Globus pallidus (tissue), 1 donor: ENCODE measurements at places on chromosomes 6 and 20.

DNA sequence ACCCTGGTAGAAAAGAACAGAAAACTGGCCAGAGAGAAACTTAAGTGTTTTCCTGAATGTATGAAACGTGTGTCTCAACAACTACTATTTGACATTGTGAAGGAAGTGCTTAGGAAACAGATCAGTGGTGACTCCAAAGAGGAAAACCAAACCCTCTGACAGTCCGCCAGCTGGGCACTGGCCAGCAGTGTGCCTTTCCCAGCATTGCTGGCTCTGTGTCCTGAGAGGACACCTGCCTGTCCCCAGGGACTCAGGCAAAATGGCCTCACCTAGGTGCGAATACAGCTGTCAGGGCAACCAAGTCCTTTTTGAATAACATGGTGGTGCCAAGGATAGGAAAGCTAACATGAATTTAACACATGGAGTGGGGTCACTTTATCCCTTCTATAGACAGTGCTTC is 72.5 kb downstream of the NDUFAF5 start:
- peak; percentile 25 for DNase-seq

DNA sequence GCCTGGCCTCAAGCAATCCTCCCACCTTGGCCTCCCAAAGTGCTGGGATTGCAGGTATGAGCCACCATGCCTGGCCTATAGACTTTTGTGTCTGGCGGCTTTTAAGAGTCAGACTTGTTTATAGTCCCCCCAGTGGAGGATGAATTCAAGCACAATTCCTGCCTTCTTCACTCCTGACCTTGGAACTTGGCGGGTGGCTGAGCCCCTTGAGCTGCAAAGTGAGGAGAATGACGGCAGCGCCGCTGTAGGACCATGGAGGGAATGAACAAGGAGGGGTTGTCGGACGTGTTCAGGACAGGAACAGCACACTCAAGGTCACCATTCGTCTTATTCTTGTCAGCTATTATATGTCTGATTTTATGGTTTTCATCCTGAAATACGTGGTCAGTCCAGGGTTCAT is 265.4 kb downstream of the CDH4 start:
- DNase-seq, result no peak

DNA sequence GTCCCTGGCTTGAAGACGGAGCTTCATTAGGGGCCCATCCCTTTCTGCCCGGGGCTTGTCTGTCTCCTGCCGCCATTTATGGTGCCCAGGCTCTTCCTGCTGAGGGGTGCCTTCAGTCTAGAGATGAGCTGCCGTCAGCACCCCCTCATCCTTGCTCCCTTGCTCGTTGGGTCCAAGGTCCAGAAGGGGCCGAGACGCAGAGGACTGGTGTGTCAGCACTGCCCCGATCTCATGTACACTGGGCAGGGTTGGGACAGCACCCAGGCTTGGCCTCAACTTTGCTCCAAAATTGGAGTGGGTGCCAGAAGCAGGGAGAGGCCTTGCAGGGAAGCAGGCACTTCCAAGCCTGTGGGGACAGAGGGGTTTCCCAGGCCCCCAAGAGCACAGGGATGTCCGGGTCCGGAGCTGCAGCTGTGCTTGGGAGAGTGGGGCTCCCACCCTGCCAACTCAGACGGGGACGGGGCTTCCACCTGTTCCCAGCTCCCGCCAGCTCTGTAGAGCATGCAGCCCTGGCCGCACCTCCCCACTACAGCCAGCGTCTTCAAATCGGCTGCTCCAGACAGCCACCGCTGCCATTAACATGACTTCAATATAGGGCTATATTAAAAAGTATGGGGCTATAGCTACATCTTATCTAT is 488.8 kb downstream of the TENT5A start:
- no peak for DNase-seq

DNA sequence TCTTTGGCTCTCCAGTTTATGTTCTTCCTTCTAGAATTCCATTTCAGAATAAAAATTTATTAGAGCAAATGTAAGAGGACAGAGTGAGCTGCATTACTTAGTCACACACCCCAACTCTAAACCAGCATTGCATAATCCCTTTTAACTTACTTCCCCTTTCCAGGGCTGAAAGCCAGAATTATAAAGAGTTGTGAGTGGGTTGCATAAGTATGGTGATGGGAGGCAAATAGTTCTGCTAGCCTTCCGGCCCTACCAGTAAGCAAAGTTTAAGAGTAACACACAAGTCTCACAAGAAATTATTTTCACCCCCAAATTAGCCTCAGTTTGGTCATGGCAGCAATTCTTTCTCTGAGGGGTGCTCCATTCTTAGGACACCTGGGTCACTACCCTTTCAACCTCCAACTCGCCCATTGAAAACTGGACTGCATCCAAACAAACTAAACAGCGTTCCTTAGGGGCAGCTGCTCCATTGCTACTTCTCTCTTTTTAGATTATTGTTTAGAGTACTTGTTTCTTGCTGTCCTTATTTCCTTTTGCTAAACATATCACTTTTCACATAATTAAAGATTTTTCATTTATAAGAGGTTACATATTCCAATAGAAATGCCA is 1.6 kb downstream of the KIAA0408 start:
- DNase-seq, result peak; percentile 38

DNA sequence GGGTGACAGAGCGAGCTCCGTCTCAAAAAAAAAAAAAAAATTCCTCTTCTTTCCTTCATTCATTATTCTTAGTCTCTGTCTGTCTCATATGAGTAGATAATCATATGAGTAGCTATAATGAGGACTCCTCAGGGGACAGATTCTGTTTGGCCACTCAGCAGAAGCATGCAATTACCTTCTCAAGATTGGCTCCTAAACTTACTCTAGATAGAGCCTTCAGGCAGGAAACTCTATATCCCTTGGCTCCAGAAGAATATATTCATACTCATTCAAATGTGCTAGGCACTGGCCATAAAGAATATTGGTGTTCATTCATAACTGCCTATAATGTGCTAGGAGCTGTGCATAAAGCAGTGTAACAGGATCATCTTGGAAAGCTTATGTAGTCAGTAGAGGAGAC is 2.2 kb upstream of the ACAT2 start:
- DNase-seq, result no peak

GRCh38 chr20:39245685-39246311 is 283.7 kb downstream of the DHX35 start:
- no peak for DNase-seq

DNA sequence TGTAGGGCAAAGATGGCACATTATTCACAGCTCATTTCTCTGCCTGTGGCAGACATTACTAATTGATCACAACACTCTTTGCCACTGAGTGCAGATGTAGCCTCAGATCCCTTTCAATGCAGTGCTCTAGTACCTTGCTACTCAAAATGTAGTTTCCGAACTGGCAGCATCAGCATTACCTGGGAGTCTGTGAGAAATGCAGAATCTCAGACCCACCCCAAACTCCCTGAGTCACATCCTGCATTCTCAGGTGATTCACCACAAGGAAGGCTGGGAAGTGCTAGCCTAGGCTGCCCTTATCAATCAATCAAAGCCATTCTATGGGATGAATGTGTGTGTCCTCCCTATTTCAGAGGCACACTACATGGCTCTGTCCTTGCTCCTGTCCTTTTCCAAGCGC is 58.5 kb downstream of the PCNA start:
- DNase-seq, result no peak

- peak; percentile 55 for DNase-seq
Measured at GRCh38 chr6:131182991-131183425, 47.7 kb downstream of the AKAP7 start.

DNA sequence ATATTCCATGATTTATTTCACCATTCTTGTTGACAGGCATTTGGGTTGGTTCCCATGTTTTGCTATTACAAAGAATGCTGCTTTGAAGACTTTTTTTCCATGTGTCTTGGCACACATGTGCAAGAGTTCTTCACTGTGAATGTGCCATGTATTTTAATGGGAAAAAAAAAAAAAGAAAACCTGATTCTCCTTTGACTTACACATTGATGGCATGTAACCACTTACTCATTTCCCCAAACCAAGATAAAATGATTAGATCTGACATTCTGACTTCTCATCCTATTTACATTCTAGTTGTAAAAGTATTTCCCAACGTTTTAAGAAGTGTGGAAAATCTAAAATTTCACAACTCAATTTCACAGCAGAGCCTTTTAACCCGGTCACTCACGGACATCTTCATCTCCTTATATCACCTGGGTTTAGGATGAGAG is 4.4 kb downstream of the CAP2 start:
- no peak for DNase-seq

GRCh38 chr6:122482750-122483080 is 11.1 kb upstream of the SERINC1 start:
- no peak for DNase-seq

DNA sequence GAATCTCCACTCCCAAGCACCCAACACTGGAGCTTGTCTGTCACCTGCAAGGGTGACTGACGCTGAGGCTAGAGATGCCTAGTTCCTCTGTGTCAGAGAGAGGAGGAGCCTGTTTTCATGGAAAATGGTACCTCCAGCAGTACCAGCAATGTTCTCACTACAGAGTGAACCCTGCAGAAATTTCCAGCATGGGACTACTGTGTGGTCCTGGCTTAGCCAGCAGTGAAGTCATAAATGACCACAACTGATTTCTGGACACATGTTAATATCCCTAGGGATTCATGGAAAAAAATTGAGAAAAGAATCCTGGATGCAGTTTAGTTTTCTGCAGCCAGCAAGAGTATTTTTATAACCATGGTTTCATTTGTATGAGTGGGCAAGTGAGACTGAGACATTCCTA is 468.1 kb downstream of the CD83 start:
- no peak for DNase-seq

GRCh38 chr6:37207903-37208456 is 38.0 kb downstream of the PIM1 start:
- peak; percentile 54 for DNase-seq

GRCh38 chr20:21505161-21505809 is 8.6 kb downstream of the NKX2-2 start:
- peak; percentile 61 for DNase-seq

- no peak for DNase-seq
Measured at GRCh38 chr20:50312682-50313521, 122.3 kb downstream of the CEBPB start.

GRCh38 chr6:109008537-109009235 is 86.0 kb downstream of the SESN1 start:
- peak; percentile 71 for DNase-seq

- no peak for DNase-seq
Measured at GRCh38 chr20:48267860-48268633, 482.8 kb upstream of the SULF2 start.

DNA sequence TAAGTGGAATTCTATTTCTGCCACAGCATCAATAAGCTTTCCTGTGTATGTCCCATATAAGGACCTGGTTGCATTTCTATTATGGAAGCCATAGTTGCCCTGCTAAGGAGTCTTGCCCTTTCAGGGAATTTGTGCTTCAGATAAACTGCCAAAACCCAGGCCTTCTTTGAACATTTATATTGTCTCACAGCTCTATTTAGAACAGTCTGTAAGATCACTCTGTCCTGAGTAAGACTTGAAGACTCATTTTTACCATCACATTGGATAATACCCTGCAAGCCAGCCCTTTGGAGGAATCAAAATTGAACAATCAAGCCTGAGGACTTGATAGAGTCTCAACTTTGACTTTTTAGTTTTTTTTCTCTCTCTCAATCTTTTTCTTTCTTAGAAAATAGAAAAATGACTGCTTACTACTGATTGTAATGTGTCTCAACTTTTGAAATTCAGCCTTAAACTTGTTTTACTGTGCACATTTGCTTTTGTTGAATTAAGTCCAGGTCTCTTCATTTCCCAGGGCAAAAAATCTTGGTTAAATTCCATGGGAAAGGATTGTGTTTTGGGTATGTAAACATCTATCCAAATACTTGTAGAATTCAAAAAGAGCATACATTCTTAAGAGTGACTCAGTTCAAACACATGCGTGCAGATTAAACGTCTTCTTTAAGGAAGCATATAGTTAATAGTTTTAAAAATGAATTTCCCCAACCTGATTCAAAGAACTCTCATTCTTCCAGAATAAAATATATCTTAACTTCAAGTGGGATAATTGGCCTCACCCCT is 91.2 kb downstream of the PLCB1 start:
- no peak for DNase-seq

DNA sequence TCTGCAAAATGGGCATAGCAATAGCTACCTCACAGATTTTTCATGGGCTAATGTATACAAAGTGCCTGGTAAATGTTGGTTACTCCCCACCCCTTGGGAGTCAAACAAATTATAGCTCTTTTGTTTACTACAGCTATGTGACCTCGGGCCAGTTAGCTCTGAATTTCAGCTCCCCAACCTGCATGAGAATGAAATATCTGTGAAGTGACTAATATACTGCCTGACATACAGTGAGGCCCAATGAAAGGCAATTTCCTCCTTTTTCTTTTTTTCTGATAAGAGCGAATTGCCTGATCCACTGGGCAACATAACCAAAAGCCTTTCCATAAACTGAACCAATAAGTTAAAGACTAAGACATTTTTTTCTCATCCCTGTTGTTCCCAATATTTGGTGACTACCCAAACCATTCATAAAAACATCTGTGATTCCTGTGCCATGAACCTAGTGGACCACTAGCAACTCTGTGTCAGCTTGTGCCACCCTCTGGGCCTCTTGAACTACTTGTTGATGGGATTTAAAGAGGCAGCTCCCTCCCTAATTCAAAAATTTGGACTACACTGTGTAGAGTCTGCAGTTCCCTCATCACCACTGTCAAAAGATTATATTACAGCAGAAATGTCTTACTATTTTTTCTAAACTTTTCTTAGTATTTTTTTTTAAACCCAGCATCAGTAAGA is 91.9 kb upstream of the TMEM30A start:
- no peak for DNase-seq

DNA sequence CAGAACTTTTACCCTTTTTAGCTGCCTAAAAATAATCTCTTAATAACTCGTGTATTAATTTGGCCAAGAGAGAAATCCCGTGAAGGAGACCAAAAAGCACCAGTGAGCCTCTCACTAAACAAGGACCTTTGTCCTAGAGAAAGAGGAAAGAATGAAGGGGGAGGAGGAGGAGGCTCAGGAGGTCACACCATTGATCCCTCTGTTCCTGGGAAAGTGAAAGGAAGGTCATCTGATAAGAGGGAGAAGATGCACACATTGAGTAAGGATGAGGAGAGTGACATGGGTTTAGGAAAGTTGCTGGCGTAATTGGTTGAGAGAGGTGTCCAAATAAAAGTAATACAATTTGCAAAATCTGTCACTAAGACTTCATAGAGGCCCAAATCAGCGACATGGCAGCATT is 49.2 kb downstream of the HLA-DPB1 start:
- no peak for DNase-seq

DNA sequence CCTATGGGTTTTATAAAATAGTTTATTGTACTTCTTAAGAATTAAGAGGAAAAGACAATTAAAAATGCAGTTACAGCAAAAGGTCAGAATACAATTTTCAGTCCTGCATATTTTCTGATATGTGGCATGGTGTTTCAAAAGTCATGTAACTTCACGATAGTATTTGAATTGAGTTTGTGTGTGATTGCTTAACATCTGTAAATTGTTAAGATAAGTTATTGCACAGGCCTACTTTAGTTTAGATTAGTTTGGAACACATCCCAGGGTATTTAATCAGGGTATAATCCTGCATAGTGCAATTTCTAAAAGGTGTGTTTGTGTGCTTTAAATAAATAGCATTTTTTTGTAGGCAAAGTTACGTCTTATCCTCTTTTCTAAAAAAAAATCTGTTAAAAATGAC is 289.6 kb downstream of the RIMS1 start:
- no peak for DNase-seq
